ENCODE measurements at places on chromosomes 11 and 22. TPM values are rescaled to one million over a fixed set of nuclear protein-coding genes. Genes with fewer than 3 reads are reported as not detected.

The DERL3 gene
- total RNA-seq, result not detected

The ISX gene
- total RNA-seq, result not detected

- DNase-seq, result no peak
Observed at GRCh38 chr11:8792710-8793109, 110.1 kb downstream of the RPL27A start.

GRCh38 chr22:30023099-30023660 is 57.1 kb upstream of the HORMAD2 start:
- DNase-seq, result no peak

- DNase-seq, result no peak
Observed at GRCh38 chr22:38348751-38349496, 31.7 kb upstream of the CSNK1E start.

The OR2AG1 gene
- total RNA-seq, result not detected

The OMP gene
- not detected for total RNA-seq

DNA sequence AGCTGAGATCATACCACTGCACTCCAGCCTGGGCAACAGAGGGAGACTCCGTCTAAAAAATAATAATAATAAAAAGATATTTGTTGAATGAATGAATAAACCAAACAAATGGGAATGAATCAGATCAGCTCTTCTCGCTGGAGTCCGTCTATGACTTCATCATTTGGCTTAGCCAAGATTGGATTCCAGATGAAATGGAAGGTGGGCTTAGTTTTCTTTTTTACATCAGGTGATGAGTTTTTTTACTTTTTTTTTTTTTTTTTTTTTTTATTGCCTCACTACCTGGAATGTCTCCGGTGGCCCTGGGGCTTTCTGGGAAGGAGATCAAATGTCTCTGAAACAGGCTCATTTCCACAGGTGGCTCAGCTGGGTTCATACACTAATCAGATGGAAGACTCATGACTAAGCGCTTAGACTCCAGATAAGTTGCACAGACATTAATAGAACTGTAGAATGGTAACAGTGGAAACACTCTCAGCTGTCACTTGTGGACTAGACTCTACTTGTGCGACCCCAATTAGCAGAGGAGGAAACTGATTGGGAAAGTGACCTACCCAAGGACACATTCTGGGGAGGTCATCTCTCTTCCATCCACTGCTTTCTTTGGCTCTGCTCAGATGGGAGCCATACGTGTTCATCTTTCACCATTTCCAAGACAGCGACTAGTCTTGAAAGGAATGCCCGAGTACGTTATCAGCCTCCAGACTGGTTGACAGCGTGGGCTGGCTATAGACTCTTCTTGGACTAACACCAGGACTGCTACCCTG is 20.5 kb upstream of the RBFOX2 start:
- no peak for DNase-seq

All from SJSA1 (cell line).